ENCODE measurements at places on chromosomes 7 and 10. TPM values are rescaled to one million over a fixed set of nuclear protein-coding genes. Genes with fewer than 3 reads are reported as not detected.

DNA sequence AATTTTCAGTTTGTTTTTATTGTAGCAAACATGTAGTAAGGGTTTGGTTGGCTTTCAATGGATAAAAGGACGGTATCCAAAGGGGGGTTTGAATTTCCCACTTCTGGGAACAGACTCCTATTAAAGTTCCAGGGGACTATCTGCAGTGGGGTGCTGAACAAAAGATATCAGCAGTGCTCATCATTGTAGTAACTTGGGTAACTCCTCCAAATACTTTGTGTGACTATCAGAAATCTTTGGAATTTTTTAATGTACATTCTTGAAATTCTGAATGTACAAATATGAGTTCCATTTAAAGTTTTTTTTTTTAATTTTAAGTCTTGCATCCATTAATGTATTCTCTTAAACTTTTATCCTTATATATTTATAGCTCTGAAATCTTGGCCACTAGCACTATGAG lies 42.1 kb downstream of the CYP51A1 start:
- no peak for DNase-seq

PTF1A gene
- total RNA-seq, result not detected

GRCh38 chr10:126930883-126931503 lies 25.8 kb downstream of the DOCK1 start:
- DNase-seq, result no peak

GRCh38 chr7:105849122-105849855 lies 27.1 kb downstream of the ATXN7L1 start:
- no peak for DNase-seq

TSPAN13 gene
- 1.2 TPM for total RNA-seq

DNA sequence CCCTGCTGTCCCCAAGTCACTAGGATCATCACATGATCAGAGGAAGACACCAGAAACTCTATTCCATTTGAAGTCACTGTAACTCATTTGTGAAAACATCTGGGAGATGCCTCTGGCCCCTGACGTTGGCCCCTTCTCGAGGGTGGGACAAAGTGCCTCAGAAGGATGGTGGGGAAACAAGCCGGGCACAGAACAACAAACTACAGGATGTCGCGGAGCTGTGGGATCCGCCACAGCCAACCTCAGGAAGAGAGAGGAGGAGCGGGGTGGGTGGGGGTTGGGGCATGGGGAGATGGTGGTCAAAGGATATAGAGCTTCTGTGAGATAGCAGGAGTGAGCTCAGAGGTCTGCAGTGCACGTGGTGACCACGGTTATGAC lies 265.6 kb upstream of the TCERG1L start:
- no peak for DNase-seq

SPACDR gene
- 0.56 TPM for total RNA-seq

GRCh38 chr10:64286533-64286932 lies 765.3 kb downstream of the REEP3 start:
- DNase-seq, result no peak

DNA sequence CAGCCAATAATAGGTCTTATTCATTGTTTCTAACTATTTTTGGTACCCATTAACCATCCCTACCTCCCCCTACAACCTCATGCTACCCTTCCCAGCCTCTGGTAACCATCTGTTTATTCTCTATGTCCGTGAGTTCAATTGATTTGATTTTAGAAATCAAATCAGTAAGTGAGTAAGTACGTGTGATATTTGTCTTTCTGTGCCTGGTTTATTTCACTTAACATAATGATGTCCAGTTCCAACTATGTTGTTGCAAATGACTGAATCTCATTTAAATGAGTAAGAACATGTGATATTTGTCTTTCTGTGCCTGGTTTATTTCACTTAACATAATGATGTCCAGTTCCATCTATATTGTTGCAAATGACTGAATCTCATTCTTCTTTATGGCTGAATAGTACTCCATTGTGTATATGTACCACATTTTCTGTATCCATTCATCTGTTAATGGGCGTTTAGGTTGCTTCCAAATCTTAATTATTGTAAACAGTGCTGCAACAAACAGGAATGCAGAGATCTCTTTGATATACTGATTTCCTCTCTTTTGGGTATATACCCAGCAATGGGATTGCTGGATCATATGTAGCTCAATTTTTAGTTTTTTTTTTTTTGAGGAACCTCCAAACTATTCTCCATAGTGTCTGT lies 49.7 kb upstream of the BICC1 start:
- DNase-seq, result no peak

- peak; percentile 9 for DNase-seq
These were observed 744.7 kb upstream of the GALNT17 start for GRCh38 chr7:70387217-70387616.

GIMAP2 gene
- 8.3 TPM for total RNA-seq

DNA sequence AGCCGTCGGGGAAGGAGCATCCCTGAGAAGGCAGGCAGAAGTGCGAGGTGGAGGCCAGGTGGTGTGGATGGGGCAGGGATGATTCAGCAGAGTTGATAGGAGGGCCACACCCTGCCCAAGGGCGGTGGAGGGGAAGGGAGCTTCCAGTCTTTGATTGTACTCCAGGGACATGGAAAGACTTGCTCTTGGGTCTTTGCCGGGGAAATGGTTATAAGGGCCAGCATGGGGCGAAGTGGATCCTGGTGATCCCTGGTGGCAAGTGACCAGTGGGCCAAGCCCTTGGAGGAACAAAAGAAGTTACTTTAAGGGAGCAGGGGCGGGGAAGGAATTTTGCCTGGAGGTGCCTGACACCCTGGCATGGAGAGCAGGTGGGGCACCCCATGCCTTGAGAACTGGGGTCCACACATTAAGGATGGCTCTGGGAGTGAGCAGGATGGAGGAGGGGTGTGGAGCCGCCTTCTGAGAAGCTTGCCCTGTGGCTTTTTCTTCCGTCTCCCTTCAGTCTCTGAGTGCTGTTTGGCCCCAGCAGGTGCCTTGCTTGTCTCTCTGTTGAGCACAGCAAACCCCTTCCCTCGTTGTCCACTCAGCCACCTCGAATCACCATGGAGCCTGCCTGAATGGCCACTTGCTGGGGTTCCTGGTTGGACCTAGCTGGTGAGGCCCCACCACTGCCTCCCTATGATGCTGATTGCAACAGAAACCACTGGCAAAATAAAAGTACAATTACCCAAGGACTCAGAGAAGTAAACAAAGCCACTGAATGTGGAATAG lies 83.9 kb downstream of the RAMP3 start:
- no peak for DNase-seq

CYP2W1 gene
- total RNA-seq, result not detected

DNA sequence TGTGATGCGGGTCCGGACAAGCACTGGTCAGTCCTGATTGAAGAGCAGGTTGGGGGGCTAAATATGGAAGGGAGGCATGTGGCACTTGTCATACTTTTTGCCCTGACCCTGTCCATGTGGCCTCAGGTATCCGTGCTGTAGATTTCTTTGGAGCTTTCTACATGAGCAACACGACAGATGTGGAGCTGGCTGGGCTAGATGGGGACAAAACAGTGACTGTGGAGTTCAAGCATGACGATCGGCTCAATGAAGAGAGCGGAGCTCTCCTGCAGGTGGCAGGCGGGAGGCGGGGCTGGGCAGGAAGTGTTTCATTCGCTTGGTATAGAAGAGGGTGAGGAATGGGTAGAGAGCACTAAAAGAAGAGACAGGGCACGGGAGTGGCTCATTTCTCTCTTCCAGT lies 13.0 kb upstream of the CHCHD1 start:
- no peak for DNase-seq

- DNase-seq, result no peak
These were observed 48.6 kb downstream of the NCAPG2 start for GRCh38 chr7:158655931-158656441.

STEAP4 gene
- total RNA-seq, result not detected

- no peak for DNase-seq
These were observed 476.2 kb upstream of the FZD8 start for GRCh38 chr10:36118314-36118713.

DNA sequence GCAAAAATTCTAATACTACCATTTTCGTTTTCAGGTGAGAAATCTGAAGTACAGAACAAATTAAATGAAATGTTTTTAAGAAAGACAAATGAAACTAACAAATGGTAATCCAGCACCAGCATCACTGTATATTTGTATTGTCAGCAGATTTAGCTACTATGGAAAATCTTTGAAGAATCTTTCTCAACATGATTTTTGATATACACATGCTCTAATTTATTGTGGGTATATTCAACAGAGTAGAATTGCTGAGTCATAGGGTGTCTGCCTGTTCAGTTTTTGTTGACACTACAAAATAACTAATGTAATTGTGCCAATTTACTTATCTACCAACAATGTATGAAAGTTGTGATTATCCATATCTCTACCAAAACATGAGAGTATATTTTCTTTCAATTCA lies 437.6 kb downstream of the PCDH15 start:
- no peak for DNase-seq

ABCB4 gene
- 0.69 TPM for total RNA-seq

DNA sequence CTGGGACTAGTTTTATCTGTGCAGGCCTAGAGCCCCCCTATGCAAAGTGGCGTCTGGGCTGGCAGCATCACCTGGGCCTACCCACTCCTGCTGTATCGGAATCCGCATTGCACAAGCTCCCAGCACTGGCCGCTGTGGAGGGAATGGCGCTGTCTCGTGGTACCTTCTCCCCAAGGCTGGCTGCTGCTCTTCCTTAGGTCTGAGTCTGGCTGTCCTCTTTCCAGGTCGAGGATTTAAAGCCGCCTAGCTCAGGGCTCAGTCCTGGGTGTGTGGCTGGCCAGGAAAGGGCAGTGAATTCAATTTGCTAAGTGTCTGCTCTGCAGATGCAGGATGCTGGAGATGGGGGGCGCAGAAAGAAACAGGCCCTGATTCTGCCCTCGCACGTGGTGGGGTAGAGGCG lies 44.7 kb downstream of the MGMT start:
- no peak for DNase-seq

CHN2 gene
- 20.1 TPM for total RNA-seq

GARIN1A gene
- 0.02 TPM for total RNA-seq

- no peak for DNase-seq
These were observed 11.9 kb upstream of the ODAD2 start for GRCh38 chr10:28010821-28011220.

GRCh38 chr7:134932707-134933370 lies 53.5 kb upstream of the AGBL3 start:
- DNase-seq, result no peak

DNA sequence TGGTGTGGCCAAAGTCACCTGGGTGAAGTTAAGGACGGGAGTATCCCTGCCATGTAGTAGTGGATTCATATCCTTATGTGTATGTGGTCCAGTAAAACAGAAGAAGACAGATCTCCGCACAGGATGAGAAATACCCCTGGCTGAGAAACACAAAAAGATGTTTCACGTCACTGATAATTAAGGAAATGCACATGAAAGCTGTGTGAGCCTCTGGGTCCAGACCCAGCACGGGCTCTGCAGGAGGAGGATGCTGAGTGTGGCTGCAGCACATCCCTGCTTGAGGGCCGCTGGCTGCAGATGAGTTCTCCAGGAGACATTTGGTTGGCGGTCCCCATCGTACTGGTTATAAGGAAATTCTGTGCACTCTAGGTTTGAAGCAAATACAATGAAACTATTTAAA lies 8.2 kb upstream of the SUN1 start:
- no peak for DNase-seq

SORCS1 gene
- not detected for total RNA-seq

DNA sequence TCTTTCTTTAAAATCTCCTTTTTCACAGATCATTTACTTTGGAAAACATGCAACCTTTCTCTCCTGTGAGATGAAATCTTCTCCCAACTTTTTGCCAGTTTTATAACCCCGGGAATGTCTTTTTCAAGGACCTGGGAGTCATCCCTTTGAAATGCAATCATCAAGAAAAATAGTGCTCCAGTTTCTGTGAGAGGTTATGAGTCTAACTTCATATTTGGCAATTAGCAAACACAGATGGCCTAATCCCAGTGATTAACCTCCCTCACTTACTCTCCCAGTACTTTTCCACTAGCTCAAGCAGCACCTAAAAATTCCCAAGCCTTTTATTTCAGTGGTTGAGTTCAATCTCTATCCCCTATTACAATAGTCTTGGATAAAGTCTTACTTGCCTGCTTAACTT lies 185.8 kb upstream of the TMEM106B start:
- DNase-seq, result no peak
